ENCODE measurements at places on chromosomes 1 and 21. TPM values are rescaled to one million over a fixed set of nuclear protein-coding genes. Genes with fewer than 3 reads are reported as not detected.

Gene RSRP1
- 113 TPM for total RNA-seq

Gene CELA2A
- not detected for total RNA-seq

Gene AMY1C
- total RNA-seq: not detected

Gene DIO1
- total RNA-seq: not detected

Gene L1TD1
- total RNA-seq: not detected

Gene ACTA1
- total RNA-seq: not detected

Gene FMN2
- not detected for total RNA-seq

Gene FNDC7
- not detected for total RNA-seq

Gene ASCL5
- total RNA-seq: 0.38 TPM

Gene PDC
- total RNA-seq: not detected

DNA sequence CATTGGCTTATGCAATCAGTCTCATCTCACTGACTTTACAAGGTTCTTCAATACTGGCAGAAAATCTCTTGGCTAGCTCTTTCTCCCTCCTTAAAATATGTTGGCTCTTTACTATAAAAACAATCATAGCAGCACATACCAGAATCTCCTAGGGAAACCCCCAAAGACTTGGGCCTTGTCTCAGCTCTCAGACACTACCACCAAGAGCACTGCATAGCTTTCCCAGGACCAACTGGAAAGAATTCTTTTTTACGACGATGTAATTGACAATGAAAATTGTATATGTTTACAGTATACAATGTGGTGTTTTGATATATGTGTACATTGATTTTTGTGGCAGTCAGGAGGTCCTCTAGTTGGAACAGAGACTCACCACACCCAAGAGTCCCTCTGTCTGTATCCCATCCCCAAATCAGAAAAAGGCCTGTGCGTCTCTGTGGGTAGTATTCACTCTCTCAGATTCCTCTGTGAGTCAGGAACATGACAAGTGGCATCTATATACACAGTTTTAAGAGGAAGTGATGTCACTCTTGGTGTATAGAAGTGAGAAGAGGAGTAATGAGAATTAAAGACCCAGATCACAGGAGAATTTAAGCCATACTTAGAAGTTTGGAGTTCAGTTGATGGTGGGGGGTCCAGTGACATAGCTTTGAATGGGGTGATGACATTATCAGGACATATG, 21.1 kb downstream of the SMAP2 start:
- peaks cover 14% of the 10 kb centered on the region for H3K4me1 ChIP-seq
- no peak for DNase-seq
- H3K27me3 ChIP-seq: no peaks in the 10 kb centered on the region
- H3K4me3 ChIP-seq: no peak overlapping the region

DNA sequence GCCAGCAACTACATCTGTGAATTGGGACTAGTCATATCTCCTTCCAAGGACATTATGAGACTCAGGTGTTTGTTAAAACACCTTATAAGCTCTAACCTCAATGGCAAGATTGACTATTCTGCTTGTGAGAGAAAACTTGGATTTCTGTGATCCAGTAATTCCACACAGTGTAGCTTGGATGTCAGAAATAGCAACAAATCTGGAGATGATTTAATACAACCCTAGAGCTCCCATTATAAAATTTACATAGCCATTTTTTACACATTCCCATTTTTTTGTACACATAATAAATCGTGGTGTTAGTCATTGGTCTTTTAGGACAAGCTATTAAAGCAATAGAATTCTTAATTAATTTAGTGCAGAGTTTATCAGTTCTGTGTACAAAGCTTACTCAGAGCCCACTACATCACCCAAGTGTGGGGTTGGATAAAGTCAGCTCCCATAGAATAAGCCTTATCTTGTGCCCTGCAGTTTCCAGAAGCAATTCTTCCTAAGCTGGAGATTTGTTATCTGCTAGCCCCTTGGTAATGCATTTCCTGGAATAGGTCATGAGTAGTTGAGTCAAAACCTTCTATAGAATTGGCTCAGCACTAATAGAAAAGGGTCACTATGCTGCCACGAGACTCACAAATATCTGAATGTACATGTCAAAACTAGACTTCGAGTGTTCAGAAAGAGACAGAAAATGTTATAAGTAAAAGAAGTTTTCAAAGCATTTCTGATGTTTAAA, 434.0 kb upstream of the RUNX1 start:
- H3K27ac ChIP-seq: no peak overlapping the region
- H3K4me1 ChIP-seq: no peaks in the 10 kb centered on the region
- H3K36me3 ChIP-seq: no peaks in the 10 kb centered on the region
- H3K4me3 ChIP-seq: no peak overlapping the region
- DNase-seq: no peak

DNA sequence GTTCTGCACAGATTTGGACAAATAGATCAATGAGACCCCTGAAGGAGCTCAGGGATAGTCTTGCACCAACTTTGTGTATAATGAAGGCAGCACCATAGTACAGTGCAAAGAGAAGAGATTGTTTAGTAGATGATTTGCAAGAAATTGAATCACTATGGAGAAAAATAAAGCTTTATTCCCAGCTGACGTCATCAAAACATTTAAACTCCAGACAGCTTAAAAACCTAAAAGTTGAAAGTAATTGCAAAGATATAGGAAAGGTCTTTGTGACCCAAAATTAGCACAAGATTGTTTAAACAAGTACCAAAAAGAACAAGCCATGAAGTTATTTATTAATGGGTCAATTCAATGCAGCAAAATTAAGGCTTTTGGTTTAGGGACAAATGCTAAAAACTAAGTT, 88.8 kb upstream of the BACE2 start:
- peaks cover 66% of the 10 kb centered on the region for H3K27me3 ChIP-seq
- no peak overlapping the region for H3K27ac ChIP-seq
- no peaks in the 10 kb centered on the region for H3K36me3 ChIP-seq
- H3K4me1 ChIP-seq: no peaks in the 10 kb centered on the region

DNA sequence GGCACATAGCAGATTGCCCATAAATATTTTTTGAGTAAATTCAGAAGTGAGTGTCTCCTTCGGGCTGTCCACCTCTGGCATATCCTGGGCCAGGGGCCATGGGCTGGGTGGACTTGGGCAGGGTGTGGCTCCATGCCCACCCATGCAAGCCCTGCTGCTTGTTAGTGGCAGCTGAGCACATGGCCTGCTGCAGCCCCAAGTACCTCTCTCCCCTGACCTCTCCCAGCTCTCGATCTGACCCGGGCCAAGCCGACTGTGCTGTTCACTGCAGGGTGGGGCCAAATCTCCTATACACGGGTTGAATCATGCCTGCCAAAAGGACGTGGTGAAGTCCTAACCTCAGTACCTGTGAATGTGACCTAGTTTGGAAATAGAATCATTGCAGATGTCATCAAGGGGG, 132.5 kb upstream of the C1orf174 start:
- no peak overlapping the region for H3K4me3 ChIP-seq
- H3K4me1 ChIP-seq: no peaks in the 10 kb centered on the region
- H3K27me3 ChIP-seq: peaks cover 78% of the 10 kb centered on the region
- H3K27ac ChIP-seq: no peak overlapping the region
- DNase-seq: no peak
- no peaks in the 10 kb centered on the region for H3K36me3 ChIP-seq

- DNase-seq: no peak
- no peaks in the 10 kb centered on the region for H3K4me1 ChIP-seq
- no peaks in the 10 kb centered on the region for H3K36me3 ChIP-seq
- H3K27me3 ChIP-seq: peaks cover 4% of the 10 kb centered on the region
- no peak overlapping the region for H3K4me3 ChIP-seq
Observed at GRCh38 chr1:14677292-14677971, 78.9 kb downstream of the KAZN start.

DNA sequence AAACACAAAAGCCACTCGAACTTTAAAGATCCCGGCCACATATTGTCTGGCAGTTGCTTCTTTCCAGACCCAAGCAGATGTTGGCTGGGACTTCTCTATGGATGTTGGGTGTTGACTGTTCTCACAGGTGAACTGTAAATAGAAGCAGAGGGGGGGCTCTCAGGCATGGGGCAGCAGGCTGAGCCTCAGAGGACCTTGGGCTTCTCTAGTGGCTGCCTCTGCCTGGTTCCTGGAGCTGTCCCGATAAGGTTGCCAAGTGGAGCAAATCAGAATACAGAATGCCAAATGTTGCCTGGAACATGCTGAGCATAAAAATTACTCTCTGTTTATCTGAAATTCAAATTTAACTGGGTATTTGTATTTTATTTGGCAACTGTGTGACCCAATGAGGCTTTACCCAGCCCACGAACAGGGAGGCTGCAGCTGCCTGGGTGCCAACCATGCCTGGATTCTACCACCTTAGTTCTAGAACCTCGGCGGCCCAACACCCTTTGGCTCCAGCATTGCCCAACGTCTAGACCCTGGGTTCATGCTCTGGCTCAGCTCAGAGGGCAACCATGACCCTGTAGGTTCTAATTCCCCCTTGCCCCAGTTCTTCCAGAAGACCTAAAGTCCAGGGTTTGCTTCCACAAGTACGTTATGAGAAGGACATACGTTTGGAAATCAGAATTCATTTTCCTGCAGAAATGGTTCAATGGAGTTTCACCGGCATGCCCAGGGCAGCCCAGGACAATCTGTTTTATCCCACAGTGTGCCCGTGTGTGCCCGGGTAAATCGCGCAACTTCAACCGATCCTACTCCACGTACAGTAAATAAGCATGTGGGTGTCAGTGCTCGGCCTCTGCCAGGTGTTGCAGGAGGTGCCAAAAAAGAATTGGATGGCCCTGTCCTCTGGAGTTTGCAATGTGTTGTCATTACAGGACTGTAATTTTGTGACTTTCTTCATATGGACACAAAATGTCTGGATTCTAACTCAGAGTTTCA, 5.4 kb upstream of the SLC45A1 start:
- no peaks in the 10 kb centered on the region for H3K36me3 ChIP-seq
- no peaks in the 10 kb centered on the region for H3K27me3 ChIP-seq
- DNase-seq: no peak
- no peak overlapping the region for H3K27ac ChIP-seq

GRCh38 chr1:6471970-6472368, 6.0 kb upstream of the TNFRSF25 start:
- peak overlapping the region; percentile 84 for H3K27ac ChIP-seq
- peaks cover 11% of the 10 kb centered on the region for H3K4me1 ChIP-seq
- H3K4me3 ChIP-seq: peak overlapping the region; percentile 31
- peak; percentile 78 for DNase-seq
- no peaks in the 10 kb centered on the region for H3K36me3 ChIP-seq
- no peaks in the 10 kb centered on the region for H3K27me3 ChIP-seq

DNA sequence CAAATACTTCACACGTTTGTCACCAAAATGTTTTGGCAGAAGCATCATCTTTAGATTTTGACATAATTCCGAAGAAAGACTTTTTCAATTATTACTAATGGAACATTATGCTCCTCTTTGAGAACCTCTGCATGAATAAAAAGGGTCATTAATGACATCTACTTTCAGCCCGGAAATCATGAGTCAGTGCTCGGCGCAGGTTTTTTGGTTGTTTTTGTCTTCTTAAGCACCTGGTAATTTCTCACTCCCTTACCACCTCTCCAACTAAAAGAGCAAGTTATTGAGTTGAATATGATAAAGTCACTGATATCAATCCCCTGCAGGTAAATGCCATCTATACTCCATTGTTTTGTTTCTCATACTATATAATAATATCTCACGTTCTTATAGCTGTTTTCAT, 113.0 kb upstream of the PBX1 start:
- no peaks in the 10 kb centered on the region for H3K4me1 ChIP-seq
- DNase-seq: no peak
- no peaks in the 10 kb centered on the region for H3K36me3 ChIP-seq
- no peaks in the 10 kb centered on the region for H3K27me3 ChIP-seq
- no peak overlapping the region for H3K27ac ChIP-seq
- no peak overlapping the region for H3K4me3 ChIP-seq

GRCh38 chr1:53278298-53278725, 40.0 kb upstream of the MAGOH start:
- no peak overlapping the region for H3K27ac ChIP-seq
- no peaks in the 10 kb centered on the region for H3K36me3 ChIP-seq
- no peak overlapping the region for H3K4me3 ChIP-seq
- DNase-seq: peak; percentile 63
- no peaks in the 10 kb centered on the region for H3K27me3 ChIP-seq

DNA sequence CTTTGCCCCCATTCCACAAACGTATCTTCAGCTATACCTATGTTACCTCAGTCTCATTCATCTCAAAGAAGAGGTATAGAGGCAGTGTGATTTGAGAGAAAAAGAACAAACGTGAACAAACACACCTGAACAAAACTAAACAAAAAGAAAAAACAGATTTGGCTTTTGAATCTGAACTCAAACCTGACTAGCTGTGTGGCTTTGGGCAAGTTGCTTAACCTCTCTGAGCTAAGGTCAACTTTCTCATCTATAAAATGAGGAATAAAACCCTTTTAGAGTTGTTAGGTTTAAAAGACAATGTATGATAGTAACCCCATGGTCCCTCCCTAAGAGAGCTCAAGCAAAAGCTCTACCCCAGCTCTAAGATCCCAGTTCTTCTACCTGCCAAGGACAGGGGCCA, 73.5 kb downstream of the ZNF648 start:
- H3K36me3 ChIP-seq: no peaks in the 10 kb centered on the region
- H3K4me1 ChIP-seq: no peaks in the 10 kb centered on the region
- H3K27ac ChIP-seq: no peak overlapping the region
- H3K4me3 ChIP-seq: no peak overlapping the region
- H3K27me3 ChIP-seq: peaks cover 63% of the 10 kb centered on the region

DNA sequence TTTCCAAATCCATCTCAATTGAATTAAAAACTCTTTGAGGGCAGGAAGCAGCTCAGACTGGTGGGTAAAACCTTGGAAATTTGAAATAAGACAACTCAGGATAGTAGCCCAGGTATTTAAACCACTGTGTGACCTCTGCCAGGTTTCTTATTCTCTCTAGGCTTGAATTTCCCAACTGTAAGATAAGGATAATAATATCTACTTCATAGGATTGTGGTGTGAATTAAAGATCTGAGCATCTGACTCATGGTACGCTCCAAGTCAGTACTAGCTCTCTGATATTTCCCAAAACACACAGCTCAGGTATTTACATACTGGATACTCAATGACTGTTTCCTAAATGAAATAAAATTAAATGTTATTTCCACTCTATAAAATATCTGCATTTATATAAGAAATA, 337.2 kb downstream of the LTN1 start:
- no peaks in the 10 kb centered on the region for H3K36me3 ChIP-seq
- no peaks in the 10 kb centered on the region for H3K27me3 ChIP-seq
- no peaks in the 10 kb centered on the region for H3K4me1 ChIP-seq
- H3K4me3 ChIP-seq: no peak overlapping the region
- DNase-seq: no peak

GRCh38 chr1:180849031-180849775, 63.5 kb upstream of the KIAA1614 start:
- H3K4me3 ChIP-seq: no peak overlapping the region
- no peaks in the 10 kb centered on the region for H3K27me3 ChIP-seq
- H3K4me1 ChIP-seq: no peaks in the 10 kb centered on the region
- H3K27ac ChIP-seq: no peak overlapping the region
- no peak for DNase-seq

- no peaks in the 10 kb centered on the region for H3K27me3 ChIP-seq
- no peak overlapping the region for H3K4me3 ChIP-seq
- no peak overlapping the region for H3K27ac ChIP-seq
- no peak for DNase-seq
- no peaks in the 10 kb centered on the region for H3K36me3 ChIP-seq
Observed at GRCh38 chr21:34132202-34132601, 58.8 kb downstream of the MRPS6 start.
